ENCODE measurements at places on chromosomes 11 and 22.

DNA sequence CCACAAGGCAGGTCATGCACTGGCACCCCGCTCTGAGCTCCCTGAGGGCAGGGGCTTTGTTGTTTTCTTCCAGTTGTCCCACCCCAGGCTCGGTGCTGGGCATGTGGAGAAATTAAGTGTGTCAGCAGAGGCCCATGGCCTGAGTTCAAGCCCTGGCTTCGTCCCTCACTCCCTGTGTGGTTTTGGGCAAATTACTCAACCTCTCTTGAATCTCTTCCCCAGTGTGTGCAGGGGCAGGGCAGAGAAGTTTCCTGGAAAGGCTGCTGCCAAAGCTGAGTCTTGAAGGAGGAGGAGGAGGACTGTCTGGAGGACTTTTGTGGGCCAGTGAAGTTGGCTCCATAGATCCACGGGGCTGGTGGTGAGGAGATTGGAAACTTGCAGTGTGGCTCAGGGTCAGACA lies 138.1 kb upstream of the E2F8 start:
- DNase-seq = no peak

- DNase-seq = no peak
These were observed 11.3 kb downstream of the PCSK7 start for GRCh38 chr11:117220568-117220967.

GRCh38 chr11:81007046-81007445 lies 1566.2 kb upstream of the TENM4 start:
- DNase-seq = no peak

DNA sequence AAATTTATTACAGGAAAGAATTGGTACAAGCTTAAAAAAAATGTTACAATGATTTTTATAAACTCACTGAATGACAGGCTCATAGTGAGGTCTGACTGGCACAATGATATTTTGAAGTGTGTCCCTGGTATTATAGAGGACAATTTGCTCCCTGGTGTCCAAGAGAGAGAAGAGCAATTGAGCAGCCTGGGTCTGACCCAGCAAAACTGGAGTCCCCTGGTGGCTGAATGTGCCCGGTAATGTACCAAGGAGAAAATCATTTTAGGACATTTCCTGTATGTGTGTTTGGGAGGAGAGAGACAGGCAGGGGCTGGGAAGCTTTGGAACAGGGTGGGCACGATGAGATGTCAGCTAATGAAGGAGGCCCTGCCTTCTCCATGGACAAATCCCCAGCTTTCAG lies 125.3 kb downstream of the APOL5 start:
- no peak for DNase-seq

- no peak for DNase-seq
These were observed 31.5 kb downstream of the ARVCF start for GRCh38 chr22:19984851-19985811.

GRCh38 chr11:122617926-122618325 lies 37.6 kb upstream of the UBASH3B start:
- no peak for DNase-seq

DNA sequence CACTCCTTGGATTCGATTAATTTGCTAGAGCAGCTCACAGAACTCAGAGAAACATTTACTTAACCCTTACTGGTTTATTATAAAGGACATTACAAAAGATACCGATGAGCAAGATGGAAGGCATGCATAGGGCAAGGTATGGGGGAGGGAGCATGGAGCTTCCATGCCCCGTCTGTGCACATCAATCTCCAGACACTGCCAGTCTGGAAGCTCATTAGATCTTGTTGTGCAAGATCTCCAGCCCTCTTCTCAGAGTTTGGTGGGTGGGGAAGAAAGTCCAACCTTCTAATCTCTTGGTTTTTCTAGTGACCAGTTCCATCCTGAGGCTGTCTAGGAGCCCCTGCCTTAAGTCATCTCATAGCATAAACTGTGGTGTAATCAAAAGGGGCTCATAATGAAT lies 190.7 kb downstream of the UVRAG start:
- DNase-seq = no peak

GRCh38 chr11:68868221-68868835 lies 26.6 kb upstream of the CPT1A start:
- DNase-seq = no peak

DNA sequence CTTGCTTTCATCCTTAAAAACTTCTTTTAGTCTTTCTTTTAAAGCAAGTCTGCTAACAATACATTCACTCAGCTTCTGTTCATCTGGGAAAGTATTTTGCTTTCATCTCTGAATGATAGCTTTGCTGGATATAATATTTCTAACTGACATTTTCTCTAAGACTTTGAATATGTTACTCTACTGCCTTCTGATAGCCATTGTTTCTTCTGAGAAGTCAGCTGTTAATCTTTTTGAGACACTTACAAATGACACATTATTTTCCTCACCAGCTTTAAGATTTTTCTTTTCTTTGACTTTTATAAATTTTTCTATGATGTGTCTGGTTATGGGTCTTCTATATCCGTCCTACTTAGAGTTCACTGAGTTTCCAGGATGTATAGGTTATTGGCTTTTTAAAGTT lies 643.1 kb downstream of the KCNA4 start:
- no peak for DNase-seq

GRCh38 chr11:85774256-85775101 lies 36.5 kb downstream of the SYTL2 start:
- no peak for DNase-seq

DNA sequence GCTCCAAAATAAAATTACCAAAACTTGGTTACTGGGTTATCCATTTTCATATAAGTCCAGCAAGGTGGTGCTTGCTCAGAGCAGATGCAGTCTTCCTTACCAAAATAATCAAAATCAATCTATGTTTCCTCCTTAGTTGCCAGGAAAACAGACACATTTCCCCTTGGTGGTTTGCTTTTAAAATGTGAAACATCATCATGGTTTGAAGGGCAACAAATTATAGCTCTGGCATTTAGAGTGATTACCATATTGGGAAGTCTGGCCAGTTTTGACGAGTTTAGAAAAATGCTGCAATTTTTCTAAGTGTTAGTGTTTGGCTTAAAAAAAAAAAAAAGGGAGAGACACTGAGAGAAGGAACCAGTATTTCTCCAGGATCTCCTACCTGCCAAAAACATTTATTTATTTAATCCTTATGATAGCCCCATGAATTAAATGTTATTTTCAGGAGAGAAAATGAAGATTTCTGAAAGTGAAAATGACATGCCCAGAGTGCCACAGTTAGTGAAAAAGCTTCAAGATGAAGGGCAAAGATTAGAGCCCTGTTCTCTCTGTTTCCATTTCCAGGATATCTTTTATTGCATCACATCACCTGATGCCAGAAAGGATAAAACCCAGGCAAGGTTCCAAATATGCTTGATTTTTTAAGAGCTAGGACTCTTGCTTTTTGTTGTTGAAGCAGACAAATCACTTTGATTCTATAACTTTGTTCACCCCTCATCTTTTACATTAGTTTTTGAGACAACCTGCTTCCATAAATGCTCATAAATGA lies 29.6 kb upstream of the TBCEL start:
- no peak for DNase-seq

DNA sequence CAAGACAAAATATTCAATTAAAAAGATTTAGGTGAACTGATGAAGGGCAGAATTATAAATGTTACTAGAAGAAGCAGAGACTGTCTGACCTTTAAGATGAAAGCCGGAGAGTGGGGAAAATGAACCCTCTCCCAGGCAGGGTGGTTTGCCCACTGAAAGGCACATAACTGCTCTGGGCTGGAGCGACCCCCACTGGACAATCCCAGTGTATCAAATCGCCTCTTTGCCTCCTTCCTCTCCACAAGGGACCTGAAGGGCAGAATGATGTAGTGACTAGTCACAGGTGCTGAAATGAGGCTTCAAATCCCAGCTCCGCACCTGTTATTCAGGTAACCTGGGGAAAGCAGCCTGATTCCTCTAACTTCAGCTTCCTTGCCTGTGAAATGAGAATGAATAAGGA lies 69.0 kb downstream of the EFCAB6 start:
- DNase-seq = no peak

GRCh38 chr11:61370349-61371005 lies 8.3 kb downstream of the TMEM138 start:
- DNase-seq = no peak

DNA sequence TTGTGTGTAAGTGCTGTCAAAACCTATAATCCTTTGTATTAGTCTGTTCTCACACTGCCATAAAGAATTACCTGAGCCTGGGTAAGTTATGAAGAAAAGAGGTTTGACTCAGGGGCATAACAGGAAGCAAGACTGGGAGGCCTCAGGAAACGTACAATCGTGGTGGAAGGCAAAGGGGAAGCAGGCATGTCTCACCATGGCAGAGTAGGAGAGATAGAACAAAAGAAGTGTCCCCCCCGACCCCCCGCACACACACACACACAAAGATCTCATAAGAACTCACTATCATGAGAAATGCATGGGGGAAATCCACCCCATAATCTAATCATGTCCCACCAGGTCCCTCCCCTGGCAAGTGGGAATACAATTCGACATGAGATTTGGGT lies 2.3 kb upstream of the USP28 start:
- DNase-seq = no peak

- no peak for DNase-seq
These were observed 13.5 kb downstream of the MOB2 start for GRCh38 chr11:1473011-1473628.

GRCh38 chr11:108144615-108145014 lies 23.2 kb downstream of the ACAT1 start:
- DNase-seq = no peak

- DNase-seq = no peak
These were observed 33.3 kb downstream of the RBFOX2 start for GRCh38 chr22:35995348-35995747.

GRCh38 chr11:132158696-132159095 lies 788.3 kb downstream of the NTM start:
- DNase-seq = no peak

GRCh38 chr11:118957549-118957948 lies 1.5 kb downstream of the UPK2 start:
- DNase-seq = no peak

GRCh38 chr11:126011265-126011664 lies 51.4 kb downstream of the CDON start:
- DNase-seq = no peak

DNA sequence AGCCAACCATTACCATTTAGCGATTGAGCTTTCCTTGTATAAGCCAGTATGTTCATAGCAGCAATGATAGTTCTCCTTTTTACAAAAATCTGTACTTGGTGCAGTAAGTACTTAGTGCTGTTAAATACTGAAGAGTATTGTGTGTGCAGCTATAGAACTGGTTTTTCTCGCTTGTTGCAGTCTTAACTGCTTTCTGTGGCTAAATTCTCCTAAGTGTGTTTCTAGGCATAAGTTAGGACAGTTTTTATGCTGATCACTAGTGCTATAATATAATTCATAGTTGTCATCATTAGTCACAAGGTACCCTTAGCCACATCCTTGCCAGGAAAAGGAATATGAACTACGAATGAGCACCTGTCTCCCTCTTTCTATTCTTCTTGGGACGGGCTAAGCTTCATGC lies 107.7 kb downstream of the GRAMD1B start:
- DNase-seq = no peak

DNA sequence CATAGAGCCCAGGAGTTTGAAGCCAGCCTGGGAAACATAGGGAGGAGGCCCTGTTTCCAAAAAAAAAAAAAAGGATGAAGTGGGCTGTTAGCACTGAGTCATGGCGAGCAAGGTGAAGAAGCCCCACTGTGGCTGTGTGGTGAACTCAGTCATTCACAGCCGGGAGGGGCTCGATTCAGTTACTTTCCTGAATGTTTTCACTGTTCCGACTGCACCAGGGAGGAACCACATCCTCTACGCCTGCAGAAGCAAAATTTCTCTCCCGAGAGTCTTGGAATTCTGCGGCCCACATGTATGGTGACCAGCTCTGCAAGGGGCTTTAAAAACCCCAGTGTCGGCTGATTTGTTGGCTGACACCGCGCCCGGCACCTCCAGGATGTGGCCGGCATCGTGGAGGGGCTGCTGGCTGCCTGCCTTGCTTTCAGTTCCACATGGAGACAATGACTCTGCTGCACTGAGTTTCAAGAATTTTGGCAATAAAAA lies 27.8 kb upstream of the GRAMD4 start:
- no peak for DNase-seq

DNA sequence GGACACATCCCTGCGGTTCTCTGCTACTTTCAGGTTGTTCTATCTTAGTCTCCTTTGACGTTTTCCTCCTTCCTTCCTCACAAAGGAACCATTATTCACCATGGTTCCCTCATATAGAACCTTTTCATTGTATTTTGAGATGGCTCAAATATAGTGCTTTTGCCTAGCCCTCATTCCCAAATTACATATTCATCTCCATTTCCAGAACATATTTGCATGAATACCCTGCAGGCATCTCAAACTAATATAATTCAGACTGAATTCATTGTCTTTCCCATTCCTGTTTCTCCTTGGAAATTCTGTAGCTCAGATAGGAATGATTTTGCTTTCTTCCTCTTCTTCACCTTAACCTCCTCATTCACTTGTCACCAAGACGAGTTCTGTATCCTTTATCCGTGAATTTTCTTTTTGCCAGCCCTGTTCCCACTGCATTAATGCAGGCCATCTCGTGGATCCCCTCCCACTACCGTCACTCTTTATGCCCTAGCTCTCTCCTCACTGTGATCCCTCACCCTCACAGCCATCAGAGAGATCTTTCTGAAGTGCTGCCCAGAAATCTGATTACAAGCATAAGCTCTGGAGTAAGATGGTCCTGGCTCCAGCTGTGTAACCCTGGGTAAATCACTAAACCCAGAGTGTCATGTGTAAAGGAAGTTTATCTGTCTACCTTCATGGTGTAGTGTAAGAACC lies 23.3 kb downstream of the PIWIL4 start:
- no peak for DNase-seq

- no peak for DNase-seq
These were observed 217.8 kb downstream of the FAM76B start for GRCh38 chr11:95571718-95572260.

- DNase-seq = no peak
These were observed 2.5 kb downstream of the TXN2 start for GRCh38 chr22:36478966-36479365.

DNA sequence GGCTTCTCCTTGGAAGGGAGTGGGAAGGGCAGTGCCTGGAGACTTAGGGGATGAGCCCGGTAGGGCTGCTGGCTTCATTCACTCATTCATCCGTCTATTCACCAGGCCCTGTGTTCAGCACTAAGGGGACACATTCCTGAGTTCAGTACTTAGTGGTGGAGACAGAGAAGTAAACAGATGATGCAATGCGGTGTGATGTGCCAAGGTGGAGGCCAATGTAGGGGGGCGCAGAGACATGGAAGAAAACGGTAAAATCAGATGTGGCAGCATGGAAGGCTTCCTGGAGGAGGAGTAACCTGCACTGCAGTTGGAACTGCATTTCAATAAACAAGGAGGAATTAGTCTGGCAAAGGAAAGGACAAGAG lies 21.3 kb downstream of the GRIK4 start:
- no peak for DNase-seq

DNA sequence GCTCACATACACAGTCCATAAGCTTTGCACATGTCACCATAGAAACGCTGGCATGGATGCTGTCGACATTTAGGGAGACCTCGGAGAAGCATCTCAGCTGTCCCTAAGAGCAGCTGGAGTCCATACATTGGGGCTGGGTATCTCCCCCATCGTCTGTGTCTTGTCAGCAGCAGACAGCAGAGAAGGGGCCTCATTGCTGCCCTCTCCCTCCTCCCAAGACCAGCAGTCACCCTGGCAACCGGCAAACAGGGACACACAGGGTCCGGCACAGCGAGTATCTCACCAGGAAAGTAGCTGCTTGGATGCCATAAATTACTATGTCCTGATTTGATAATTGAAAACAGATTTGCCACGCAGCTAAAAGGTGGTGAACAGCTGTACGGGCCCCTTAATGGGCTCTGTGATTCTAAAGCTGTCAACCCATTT lies 84.4 kb downstream of the CD44 start:
- DNase-seq = no peak

- no peak for DNase-seq
These were observed 68.6 kb downstream of the ATXN10 start for GRCh38 chr22:45740236-45740635.

Data from stimulated activated CD8-positive, alpha-beta memory T cell treated with anti-CD3 and anti-CD28 coated beads, Interleukin-7, amount 100 ng/mL, for 1 hour (primary cell).